Trophoblast cell (in vitro differentiated cells and primary cell): ENCODE measurements at places on chromosomes 3 and 15.

GRCh38 chr3:167787440-167787839 is 51.9 kb downstream of the SERPINI1 start:
- H3K4me3 ChIP-seq, result no peak overlapping the region
- no peaks in the 10 kb centered on the region for H3K36me3 ChIP-seq
- H3K27me3 ChIP-seq, result no peaks in the 10 kb centered on the region
- DNase-seq, result no peak
- no peak overlapping the region for H3K27ac ChIP-seq

DNA sequence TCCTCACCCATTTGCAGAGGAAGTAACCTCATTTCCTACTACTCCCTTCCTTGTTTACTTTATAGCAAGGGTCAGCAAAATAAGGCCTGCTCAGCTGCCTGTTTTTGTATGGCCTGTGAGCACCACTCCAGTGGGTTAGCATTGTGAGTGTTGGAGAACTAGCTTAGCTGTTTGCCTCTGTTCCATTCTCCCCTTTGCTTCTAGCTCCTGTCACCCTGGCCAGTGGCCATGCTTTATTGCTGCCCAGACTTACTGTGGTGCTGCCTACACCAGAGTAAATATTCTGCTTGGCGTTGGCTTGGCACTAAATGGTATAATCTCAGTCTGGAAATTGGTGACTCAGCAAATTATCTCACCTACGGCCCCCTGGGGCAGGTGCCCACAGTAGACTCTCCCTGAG is 8.8 kb downstream of the PDCD6IP start:
- no peak overlapping the region for H3K27ac ChIP-seq
- H3K4me1 ChIP-seq, result peaks cover 2% of the 10 kb centered on the region
- no peak for DNase-seq
- no peaks in the 10 kb centered on the region for H3K27me3 ChIP-seq
- no peak overlapping the region for H3K4me3 ChIP-seq

GRCh38 chr15:82788496-82788895 is 17.4 kb downstream of the FSD2 start:
- H3K27me3 ChIP-seq, result no peaks in the 10 kb centered on the region
- DNase-seq, result peak; percentile 20
- no peak overlapping the region for H3K4me3 ChIP-seq
- no peaks in the 10 kb centered on the region for H3K4me1 ChIP-seq

DNA sequence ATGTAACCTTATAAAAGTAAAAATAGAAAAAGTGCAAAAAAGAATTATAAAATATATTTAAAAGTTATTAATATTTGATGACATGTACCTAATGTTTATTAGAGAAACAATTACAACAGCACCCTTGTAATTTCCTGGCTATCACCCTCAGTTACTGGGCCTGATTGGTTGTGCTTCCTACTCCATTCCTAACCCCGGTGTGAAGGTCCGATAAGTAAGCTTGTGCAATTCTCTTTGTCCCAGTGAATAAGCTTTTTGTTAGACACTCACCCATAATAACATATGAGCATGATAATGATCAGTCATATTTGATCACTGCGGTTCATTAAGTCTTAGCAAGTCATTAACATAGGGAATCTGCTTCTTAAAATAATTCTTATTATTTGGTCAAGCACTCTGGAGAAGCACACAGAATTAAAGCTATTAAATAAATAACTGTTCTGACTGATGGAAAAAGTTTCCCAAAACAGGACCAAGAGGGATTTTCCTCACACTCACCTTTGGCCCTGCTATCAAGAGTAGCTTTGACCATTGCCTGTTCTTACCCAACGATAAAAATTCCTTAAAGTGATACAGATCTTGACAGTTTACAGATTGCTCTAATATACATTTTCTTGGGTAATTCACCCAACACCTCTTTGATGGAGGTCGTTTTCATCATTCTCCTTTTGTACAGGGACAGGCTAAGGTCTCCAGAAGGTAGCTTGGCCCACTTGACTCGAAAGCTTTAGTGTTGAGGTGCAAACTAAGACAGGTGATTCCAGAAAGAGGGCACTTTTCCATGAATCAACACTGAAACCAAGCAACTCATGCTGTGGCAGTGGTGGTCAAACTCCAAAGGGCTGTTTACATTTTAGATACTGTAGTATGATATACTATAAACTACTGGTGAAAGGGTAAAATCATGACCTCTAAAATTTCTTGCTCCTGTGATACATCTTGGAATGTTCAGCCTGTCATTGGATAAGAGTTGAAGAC is 543.0 kb upstream of the KCNMB2 start:
- H3K27me3 ChIP-seq, result no peaks in the 10 kb centered on the region
- H3K27ac ChIP-seq, result no peak overlapping the region
- no peak overlapping the region for H3K4me3 ChIP-seq
- H3K4me1 ChIP-seq, result no peaks in the 10 kb centered on the region

DNA sequence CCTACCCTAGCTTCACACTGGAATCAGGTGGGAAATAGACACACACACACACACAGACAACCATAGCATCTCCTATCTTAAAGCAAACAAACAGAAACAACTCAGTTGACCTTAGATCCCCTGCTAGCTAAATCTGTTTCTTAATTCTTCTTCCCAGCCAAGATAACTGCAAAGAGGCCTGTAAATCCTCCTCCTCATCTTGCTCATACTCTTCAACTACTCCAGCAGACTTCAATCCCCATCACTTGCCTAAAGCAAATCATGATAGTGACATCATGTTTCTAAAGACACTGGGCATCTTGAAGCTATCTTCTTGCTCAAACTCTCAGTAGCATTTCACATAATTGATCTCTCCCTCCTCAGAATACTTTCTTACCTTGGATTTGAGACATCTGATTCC is 303.0 kb downstream of the RBMS3 start:
- DNase-seq, result no peak
- H3K4me3 ChIP-seq, result no peak overlapping the region
- H3K27me3 ChIP-seq, result no peaks in the 10 kb centered on the region
- no peaks in the 10 kb centered on the region for H3K36me3 ChIP-seq
- H3K27ac ChIP-seq, result no peak overlapping the region
